ENCODE measurements at places on chromosomes 3 and 15.
A peak's percentile ranks its signal among the peaks of the same experiment; 100 is the strongest.

DNA sequence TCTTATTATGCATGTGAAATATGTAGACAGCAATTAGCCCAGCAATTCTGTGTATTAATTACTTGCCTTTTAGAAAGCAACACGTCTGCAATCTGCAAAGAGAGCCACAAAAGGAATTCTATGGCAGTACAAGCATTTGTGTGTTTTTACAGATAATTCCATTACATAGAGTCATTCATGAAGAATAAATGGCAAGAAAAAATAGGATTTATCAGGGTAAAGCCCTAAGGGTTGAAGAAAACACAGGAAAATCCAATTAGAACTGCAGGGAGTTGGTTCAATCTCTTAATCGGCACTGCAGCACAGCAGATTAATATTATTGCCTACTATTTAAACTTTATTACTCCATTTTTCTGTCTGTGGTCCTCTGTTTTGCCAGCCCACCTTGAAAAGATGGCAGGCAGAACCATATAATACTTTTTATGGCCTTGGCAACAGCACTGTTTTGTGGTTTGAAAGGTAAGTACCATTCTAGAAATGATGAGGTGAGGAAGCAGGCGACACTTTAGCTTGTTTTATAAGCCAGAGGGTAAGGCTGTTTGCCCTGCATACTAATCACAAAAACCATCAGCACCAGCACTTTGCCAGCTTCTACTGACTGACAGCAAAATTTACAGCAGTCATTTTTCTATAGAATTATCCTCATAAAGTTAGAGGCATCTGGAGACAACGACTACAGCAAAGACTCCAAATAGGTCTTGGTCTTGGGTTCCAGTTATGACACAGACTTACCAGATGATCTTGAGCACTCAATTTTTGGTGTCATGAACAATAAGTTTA is 638.2 kb upstream of the NAALADL2 start:
- no peak for DNase-seq

DNA sequence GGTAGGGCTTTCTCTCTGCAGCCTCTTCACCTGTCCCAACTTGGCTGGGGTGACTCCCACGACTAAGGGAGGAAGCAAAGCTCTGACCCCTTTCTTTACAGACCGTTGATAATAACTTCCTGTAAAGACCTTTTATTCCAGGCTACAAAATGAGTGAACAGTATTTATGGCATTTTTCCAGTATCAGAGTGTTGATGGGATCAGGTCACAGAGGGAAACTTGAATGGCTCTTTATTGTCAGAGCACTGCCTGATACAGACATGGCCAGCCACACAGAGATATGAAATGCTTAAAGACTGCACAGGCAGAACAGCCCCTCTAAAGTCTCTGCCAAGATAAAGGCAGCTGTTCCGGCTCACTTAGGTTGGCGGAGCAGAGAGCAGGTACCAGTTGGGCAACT is 1033.9 kb upstream of the NR2F2 start:
- no peak for DNase-seq

DNA sequence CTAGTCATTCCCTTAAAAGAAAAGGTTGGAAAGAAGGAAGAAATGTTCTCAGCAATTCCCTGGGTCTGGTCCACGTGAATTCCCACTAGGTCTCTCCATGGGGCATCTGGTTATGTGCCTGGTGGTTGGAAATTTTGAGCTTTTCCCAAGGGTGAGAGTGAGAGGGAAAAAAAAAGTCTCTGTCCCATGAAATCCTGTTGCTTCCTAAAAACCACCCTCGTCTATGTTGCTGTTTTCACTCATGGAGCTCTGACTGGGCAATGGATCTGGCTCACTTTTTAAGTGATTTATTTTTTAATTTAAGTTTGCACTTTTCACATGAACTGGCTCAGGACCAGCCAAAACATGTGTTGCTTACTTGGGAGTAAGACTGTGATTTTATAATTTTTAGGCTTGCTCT is 190.1 kb downstream of the CHST2 start:
- no peak for DNase-seq

- DNase-seq: no peak
These were observed 13.2 kb upstream of the SLC6A6 start for GRCh38 chr3:14389166-14389606.

DNA sequence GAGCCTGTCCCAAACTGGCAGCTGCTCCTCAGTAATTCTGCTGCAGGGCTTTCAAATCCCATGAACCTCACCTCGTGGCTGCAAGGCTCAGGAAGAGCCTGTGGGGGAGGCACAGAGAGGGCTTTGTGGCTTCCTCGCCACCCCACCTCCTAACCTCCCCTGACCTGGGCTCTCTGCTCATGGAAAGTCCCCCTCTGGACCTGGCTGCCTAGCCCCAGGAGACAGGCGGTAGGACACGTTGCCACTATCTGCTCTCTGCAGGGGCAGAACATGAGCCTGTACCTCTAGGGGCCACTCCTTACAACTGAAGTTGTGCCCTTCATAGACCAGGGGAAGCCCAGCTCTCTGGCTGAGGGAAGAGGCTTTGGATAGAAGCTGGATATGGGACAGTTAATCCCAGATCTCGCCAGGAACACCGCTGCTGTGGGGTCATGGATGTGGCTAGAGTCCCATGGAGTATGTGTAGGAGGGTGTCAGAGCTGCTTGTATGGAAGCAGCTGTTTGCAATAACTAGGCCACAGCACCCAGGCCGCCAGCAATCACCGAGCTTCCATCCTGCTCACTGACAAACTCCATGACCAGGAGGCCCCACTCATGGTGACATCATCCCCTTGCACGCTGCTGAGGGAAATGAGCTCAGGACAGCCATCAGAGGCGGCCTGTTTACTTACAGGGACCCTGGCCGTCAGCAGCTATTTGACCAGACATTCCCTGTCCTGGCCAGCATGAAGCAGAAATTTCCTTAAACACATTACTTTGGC is 34.0 kb upstream of the CILP start:
- peak; percentile 27 for DNase-seq

DNA sequence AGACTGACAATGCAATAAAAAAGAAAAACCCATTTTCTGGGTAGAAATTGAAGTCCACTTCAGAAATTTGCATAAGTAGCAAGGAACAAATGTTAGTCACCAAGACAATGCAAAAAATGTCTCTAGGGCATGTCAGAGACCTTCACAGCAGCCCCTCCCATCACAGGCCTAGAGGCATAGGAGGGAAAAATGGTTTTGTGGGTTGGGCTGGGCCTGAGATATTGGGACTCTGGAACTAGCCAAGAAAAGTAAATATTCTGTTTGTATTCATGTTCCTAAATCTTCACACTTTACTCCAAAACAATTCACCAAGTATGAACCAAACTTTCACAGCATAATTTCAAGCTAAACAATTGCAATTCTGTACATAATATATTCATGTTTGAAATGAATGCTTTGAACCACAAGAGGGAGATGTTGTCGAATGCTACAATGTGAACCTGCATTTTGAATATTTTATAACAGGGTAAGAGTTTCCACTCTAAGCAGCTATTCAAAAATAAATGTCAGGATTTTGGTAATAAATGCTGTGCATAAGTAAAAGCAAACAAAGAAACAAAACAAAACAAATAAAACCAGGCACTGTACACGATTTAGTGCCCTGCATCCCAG is 429.2 kb downstream of the OTOL1 start:
- DNase-seq: no peak

- DNase-seq: no peak
These were observed 126.8 kb downstream of the KCNAB1 start for GRCh38 chr3:156246961-156247725.

DNA sequence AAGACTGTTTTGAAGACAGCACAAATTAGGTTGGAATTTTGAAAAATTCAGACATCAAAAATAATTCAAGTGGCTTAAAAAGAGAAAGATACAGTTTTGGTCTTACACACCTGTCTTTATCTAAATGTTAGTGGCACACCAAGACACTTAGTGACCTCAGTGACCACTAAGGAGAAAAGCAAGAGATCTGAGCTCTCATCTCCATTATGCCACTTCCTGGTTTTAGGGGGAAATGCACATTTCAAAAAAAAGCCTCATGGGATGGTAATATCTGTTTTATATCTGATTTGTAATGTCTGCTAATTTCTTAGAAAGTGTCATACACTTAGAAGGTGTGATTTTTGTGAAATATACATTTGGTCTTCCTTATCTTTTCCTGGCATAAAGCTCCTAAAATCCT is 16.4 kb downstream of the IL12A start:
- DNase-seq: no peak

GRCh38 chr3:127914584-127914983 is 448 bp upstream of the KBTBD12 start:
- DNase-seq: no peak

- no peak for DNase-seq
These were observed 30.9 kb upstream of the SNRPA1 start for GRCh38 chr15:101326026-101326315.

GRCh38 chr15:76376029-76376428 is 39.5 kb downstream of the ISL2 start:
- no peak for DNase-seq

DNA sequence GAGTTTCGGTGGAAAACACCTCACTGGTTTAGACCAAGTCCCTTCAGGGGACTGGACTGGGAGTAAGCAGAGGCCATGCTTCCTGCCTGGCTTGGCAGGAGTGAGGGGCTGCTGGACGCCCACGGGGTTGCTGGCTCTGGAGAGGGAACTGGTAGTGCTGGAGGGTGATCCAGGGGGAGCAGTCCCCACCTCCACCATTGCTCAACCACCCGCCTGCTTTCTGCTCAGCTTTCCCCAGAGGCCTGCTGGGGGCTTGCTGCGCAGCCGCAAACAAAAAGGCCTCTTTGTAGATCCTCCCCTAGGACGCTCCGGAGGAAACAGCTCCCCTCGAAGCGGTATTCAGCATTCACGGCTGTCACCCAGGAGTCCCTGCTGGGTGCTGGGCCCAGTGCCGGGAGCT is 33.5 kb downstream of the EBLN2 start:
- no peak for DNase-seq

- peak; percentile 28 for DNase-seq
These were observed at the start of gene CRTC3 for GRCh38 chr15:90529371-90530249. Gene CRTC3, plus strand, starts transcription at chr15:90529923. Its CDS starts 149 bp downstream, at chr15:90530072.

DNA sequence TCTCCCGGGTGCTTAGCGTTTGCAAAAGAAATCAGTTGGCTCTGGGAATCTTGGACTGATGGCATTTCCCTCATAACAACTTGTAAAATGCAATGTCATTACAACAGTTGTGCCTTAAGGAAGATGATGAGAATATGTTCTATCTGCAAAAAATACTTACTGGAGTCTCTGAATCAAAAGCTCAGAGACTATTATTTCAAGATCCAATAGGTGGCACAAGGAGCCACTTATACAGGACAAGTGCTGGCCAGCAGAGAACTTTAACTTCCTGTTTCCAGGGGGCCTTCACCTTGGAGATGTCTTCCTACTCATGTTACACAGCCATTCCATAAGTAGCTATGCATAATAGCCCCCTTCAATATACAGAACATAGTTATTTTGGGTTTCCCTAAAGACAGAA is 8.9 kb upstream of the RPS27L start:
- DNase-seq: no peak

DNA sequence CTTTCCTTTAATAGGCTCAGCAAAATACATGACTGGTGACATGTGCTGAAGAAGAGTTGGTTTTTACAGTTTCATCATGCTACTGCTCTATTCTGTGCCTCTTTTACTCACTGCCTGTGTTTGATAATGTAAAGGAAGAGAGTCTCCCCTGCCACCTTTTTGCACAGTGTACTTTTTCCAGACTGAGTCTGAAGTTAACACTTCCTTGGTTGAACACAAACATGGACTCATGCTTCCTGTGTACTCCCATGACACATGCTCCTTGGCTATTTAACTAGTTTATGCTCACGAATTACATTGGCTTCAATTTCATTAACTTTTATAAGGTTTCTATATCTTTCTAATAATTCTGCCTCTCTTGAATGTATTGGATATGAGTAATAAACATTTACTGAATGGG is 396.1 kb downstream of the VGLL3 start:
- DNase-seq: no peak

- no peak for DNase-seq
These were observed 102.4 kb downstream of the ETFA start for GRCh38 chr15:76208786-76209424.

GRCh38 chr3:175608911-175609310 is 749.8 kb downstream of the NAALADL2 start:
- peak; percentile 25 for DNase-seq

DNA sequence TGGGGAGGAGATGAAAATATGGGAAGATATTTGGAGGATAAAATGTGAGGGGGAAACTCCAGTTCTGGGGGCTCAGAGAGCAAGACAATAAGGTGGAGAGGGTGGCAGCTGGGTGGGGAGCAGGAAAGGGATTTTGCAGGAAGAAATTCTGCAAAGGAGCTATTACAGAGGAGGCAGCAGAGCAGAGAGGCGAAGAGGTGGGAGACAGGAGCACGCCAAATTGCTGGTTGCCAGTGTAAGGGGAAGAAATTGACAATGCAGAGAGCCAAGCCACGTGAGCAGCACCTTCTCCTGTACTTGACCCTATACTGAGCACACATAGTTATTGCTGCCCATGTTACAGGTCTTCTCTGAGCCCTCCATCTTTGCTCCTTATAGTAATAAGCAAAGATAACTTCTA is 190.3 kb upstream of the ONECUT1 start:
- no peak for DNase-seq

- DNase-seq: no peak
These were observed 145.8 kb downstream of the ALDH1A2 start for GRCh38 chr15:57919754-57920153.

- no peak for DNase-seq
These were observed 2.5 kb upstream of the ABHD5 start for GRCh38 chr3:43688245-43688650.

GRCh38 chr15:38028869-38029268 is 94.4 kb downstream of the TMCO5A start:
- DNase-seq: peak; percentile 48

- DNase-seq: peak; percentile 85
These were observed 15.5 kb upstream of the ATP8B4 start for GRCh38 chr15:50134524-50135024.

GRCh38 chr15:43153269-43153668 is 19.9 kb downstream of the TMEM62 start:
- no peak for DNase-seq

GRCh38 chr15:81863162-81863561 is 182.7 kb downstream of the MEX3B start:
- DNase-seq: peak; percentile 2

DNA sequence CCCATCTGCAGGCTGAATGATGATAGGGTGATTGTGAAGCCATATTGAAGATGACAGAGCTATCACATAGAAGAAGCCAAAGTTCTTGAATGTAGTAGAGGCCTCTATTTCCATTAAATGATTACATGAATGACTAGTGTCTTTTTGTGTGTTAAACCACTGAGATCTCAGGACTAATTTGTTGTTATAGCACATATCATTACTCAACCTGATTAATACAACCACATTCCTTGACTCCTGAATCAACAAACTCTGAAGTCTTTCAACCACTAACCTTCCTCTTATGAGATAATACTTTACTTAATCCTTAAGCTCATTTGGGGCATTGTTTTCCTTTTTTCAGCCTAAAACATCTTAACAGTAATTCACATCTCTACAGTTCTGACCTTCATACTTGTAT is 564.5 kb upstream of the ADAMTS9 start:
- no peak for DNase-seq

DNA sequence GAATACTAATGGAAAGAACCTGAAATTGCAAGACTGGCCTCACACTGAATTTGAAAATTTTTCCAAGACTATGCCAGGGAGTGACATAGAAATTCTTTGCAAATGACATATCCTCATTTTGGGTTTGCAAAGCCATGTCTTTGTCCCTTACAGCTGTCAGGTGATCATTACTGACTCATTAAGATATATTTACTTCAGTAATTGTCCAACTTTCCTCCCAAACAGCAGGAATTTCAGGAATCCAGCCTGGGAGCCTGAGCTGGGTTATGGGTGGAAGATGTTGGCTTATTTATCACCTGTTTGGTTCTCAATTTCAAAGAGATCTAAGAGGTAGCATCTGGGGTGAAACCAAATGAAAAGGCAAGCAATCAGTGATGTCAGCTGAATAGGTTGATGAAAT is 111.6 kb upstream of the ACP3 start:
- DNase-seq: no peak

- DNase-seq: no peak
These were observed 248.0 kb upstream of the LYSMD4 start for GRCh38 chr15:99981191-99981647.

Data from astrocyte of the spinal cord (primary cell).